ENCODE measurements at places on chromosomes 12 and 14. TPM values are rescaled to one million over a fixed set of nuclear protein-coding genes. Genes with fewer than 3 reads are reported as not detected.
A peak's percentile ranks its signal among the peaks of the same experiment; 100 is the strongest.

DNA sequence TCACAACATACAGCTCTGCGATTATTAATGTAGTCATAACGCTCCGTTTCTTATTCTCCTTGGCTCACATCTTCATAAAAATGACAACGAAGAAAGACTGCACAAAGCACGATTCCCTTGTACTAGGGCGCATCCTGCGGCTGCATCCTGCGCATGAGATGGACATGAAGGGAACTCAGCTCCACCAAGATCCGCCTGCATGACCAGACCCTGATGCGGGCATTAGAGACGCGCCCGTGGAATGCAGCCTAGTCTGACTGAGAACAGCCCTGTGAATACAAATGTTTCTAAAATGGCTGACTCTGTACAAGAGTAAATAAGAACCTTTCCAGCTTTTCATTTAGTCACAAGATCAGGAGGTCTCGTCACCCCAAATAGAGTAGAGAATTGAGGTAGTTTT lies 422.2 kb downstream of the NOVA1 start:
- no peaks in the 10 kb centered on the region for H3K27me3 ChIP-seq
- DNase-seq, result no peak
- H3K4me1 ChIP-seq, result no peaks in the 10 kb centered on the region
- no peak overlapping the region for H3K4me3 ChIP-seq

GRCh38 chr12:6257007-6257406 lies 53.5 kb upstream of the PLEKHG6 start:
- no peak for DNase-seq
- no peaks in the 10 kb centered on the region for H3K27me3 ChIP-seq
- H3K4me3 ChIP-seq, result no peak overlapping the region
- no peaks in the 10 kb centered on the region for H3K36me3 ChIP-seq
- no peak overlapping the region for H3K27ac ChIP-seq

DNA sequence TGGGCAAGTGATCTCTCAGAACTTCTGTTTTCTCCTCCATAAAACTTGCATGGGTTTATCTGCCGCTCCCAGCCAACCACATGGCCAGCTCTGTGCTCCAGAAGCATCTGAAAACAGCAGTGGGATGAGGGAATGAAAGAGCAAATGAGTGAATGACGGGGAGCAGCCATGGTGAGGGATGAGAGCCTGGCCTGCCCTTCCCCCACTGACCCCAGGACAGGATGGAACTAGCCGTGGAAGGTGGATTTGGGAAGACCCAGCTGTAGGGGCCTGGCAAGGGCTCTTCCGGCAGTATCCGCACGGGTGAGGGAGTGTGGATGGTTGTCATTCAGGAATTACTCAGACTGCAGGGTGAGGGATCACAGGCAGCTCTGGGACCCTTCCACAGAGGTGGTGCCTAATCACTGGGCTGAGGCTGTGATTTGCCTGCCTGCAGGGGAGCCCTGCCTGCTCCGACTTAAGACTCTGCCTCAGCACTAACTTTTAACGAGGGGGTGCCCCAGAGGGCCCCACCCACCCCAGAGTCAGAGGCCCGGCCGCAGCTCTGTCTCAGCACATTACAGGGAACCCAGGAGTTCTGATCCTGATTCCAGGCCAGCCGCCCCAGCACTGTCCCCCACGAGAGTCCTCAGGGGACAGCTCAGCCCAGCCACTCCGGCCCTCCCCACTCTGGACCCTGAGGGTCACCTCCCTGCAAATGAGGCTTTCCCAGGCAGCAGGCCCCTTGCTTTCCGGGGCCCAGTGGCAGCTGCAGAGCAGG lies 136.8 kb upstream of the C14orf180 start:
- H3K36me3 ChIP-seq, result no peaks in the 10 kb centered on the region
- H3K27ac ChIP-seq, result no peak overlapping the region
- no peaks in the 10 kb centered on the region for H3K27me3 ChIP-seq
- no peak for DNase-seq

- DNase-seq, result no peak
- H3K4me3 ChIP-seq, result no peak overlapping the region
- H3K4me1 ChIP-seq, result no peaks in the 10 kb centered on the region
- no peak overlapping the region for H3K27ac ChIP-seq
Measured at GRCh38 chr12:66269757-66270383, 32.4 kb upstream of the HELB start.

- no peak for DNase-seq
- no peaks in the 10 kb centered on the region for H3K4me1 ChIP-seq
Measured at GRCh38 chr12:114319422-114319821, 86.5 kb downstream of the TBX5 start.

DNA sequence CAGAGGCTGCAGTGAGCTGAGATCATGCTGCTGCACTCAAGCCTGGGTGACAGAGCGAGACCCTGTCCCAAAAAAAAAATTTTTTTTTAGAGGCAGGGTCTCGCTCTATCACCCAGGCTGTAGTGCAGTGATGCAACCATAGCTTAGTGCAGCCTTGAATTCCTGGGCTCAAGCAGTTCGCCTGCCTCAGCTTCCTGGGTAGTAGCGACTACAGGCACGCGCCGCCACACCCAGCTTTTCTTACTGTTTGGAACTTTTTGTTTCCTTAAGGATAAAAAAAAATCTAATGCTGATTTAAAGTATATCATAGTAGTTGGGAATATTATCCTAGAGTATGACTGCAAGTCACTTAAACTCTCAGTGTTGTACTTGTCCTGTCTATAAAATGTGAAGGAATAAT lies 7.2 kb downstream of the TMEM19 start:
- DNase-seq, result no peak
- no peak overlapping the region for H3K4me3 ChIP-seq
- no peaks in the 10 kb centered on the region for H3K27me3 ChIP-seq
- no peak overlapping the region for H3K27ac ChIP-seq
- H3K4me1 ChIP-seq, result peaks cover 14% of the 10 kb centered on the region

DNA sequence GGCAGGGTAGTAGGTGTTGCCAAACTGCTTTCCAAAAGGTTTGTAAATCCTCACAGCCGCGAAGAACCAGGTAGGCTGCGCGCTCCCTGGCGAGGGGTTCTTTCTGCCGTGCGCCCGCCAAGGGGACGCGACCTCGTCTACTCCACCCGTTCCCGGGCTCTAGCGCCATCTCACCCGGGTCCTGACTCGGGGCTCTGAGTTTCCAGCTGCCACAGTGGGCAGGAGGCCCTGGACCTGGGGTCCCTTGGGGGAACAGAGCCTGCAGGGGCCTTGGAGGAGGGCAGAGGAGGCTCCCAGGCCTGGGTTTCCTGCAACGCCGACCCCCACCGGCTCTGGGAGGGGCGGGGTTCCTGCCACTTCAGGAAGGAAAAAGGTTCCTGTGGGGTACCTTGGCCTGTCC lies 706 bp downstream of the ANHX start:
- H3K4me3 ChIP-seq, result no peak overlapping the region
- peaks cover 12% of the 10 kb centered on the region for H3K27me3 ChIP-seq
- DNase-seq, result no peak
- H3K27ac ChIP-seq, result no peak overlapping the region
- no peaks in the 10 kb centered on the region for H3K36me3 ChIP-seq

GRCh38 chr12:50913224-50913623 lies 39.1 kb upstream of the HIGD1C start:
- H3K27me3 ChIP-seq, result no peaks in the 10 kb centered on the region
- no peaks in the 10 kb centered on the region for H3K36me3 ChIP-seq
- H3K4me1 ChIP-seq, result no peaks in the 10 kb centered on the region
- no peak overlapping the region for H3K4me3 ChIP-seq

- H3K4me3 ChIP-seq, result no peak overlapping the region
- no peaks in the 10 kb centered on the region for H3K36me3 ChIP-seq
- no peaks in the 10 kb centered on the region for H3K27me3 ChIP-seq
- peaks cover 4% of the 10 kb centered on the region for H3K4me1 ChIP-seq
- no peak for DNase-seq
- no peak overlapping the region for H3K27ac ChIP-seq
Measured at GRCh38 chr12:62328296-62328921, 68.2 kb downstream of the USP15 start.

GRCh38 chr12:121181181-121181580 lies 28.7 kb upstream of the P2RX4 start:
- no peak overlapping the region for H3K27ac ChIP-seq
- no peak overlapping the region for H3K4me3 ChIP-seq
- H3K36me3 ChIP-seq, result peaks cover 39% of the 10 kb centered on the region
- no peaks in the 10 kb centered on the region for H3K27me3 ChIP-seq
- DNase-seq, result no peak
- no peaks in the 10 kb centered on the region for H3K4me1 ChIP-seq

- H3K27me3 ChIP-seq, result no peaks in the 10 kb centered on the region
- no peaks in the 10 kb centered on the region for H3K36me3 ChIP-seq
- peak overlapping the region; percentile 65 for H3K27ac ChIP-seq
- no peak for DNase-seq
- no peak overlapping the region for H3K4me3 ChIP-seq
Measured at GRCh38 chr12:15701206-15701605, 88.0 kb downstream of the EPS8 start.

Gene KRT7
- total RNA-seq, result not detected

Gene SYT10
- 2.0 TPM for total RNA-seq

DNA sequence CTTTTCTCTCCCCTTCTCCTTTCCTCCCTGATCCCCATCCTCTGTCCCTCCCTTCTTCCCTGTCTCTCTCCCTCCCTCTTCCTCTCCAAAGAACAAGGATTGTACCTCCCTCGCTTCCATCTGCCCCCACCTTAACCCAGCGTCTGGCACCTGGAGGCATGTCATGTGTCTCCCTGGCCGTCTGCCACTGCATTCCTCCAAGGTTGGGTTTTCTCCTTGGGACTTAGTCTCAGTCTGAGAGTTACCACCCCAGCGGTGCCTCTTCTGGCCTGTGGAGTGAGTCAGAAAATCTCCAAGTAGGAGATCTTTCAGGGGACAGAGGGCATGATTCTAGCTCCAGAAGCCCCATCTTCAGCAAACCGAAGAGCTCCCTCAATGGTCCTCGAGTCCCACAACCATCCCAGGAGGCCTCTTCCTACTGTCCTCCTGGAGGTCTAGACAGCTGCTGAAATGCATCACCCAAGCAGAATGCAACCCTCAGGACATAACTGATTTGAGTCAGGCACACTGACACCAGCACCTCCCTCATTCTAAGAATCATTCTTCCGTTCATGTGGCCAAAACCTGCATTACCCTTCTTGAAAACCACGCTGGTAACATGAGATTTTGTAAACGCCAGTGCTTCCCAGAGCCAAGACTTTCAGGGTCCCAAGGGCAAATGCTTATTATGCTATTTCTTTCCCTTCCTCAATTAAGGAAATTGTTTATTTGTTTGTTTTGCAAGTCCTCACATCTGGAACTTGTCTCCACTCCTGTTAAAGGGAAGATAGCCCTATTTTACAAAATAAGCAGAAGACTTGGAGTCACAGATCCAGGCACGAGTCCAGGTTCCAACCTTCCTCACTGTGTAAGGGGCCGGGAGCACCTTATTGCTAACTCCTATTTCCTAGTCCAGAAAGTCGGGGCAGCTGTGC lies 463.2 kb downstream of the BCL11B start:
- H3K36me3 ChIP-seq, result no peaks in the 10 kb centered on the region
- H3K4me3 ChIP-seq, result no peak overlapping the region
- H3K4me1 ChIP-seq, result no peaks in the 10 kb centered on the region
- H3K27me3 ChIP-seq, result no peaks in the 10 kb centered on the region

GRCh38 chr14:35822501-35822900 lies 3.6 kb upstream of the BRMS1L start:
- H3K27me3 ChIP-seq, result no peaks in the 10 kb centered on the region
- DNase-seq, result no peak
- H3K4me3 ChIP-seq, result no peak overlapping the region
- peaks cover 5% of the 10 kb centered on the region for H3K4me1 ChIP-seq

Gene MYRFL
- total RNA-seq, result not detected

GRCh38 chr12:113724794-113725556 lies 241.2 kb downstream of the RBM19 start:
- no peak for DNase-seq
- no peaks in the 10 kb centered on the region for H3K4me1 ChIP-seq
- H3K27ac ChIP-seq, result no peak overlapping the region
- H3K27me3 ChIP-seq, result no peaks in the 10 kb centered on the region
- H3K4me3 ChIP-seq, result no peak overlapping the region

DNA sequence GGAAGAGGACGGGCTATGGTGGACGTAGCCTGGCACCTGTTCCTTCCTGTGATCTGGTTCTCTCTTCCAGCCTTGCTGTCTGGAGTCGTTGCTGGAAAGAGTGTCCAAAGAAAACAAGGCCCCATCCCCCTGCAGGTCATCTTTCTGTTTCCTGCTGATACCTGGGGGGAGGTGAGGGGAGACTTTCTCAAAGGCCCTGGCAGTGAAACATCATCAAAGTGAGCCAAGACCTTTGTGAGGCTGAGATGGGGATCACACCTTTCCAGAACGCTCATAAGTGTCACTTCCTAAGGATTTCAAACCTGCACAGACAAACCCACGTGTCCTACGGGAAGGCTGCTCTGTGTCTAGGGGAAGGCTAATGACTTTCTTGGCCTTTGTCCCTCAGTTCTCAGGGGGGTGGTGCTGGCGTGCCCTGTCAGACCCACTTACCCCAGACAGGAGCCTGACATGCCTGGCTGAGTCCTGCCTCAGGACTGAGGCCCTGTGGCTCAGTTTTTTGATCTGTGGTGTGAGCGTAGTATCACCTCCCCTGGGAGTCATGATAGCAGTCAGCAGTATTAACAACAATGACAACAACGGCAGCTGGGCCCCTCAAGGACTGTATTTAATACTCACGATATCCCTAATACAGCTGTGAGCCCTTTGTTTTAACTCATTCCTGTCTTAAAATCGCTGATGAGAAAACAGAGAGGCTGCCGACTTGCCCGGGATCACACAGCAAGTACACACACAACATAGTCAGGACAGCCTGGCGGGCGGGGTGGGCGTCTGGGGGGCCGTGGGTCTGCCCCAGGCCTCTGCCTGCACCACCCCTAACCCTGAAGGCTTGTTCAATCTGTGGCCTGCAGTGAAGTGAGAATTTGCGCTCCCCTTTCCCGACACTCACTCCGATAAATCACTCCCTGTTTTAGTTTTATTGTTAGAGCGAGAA lies 235.2 kb downstream of the SLC41A2 start:
- no peak overlapping the region for H3K4me3 ChIP-seq
- H3K27me3 ChIP-seq, result no peaks in the 10 kb centered on the region

- H3K27me3 ChIP-seq, result no peaks in the 10 kb centered on the region
- H3K36me3 ChIP-seq, result peaks cover 10% of the 10 kb centered on the region
- DNase-seq, result no peak
- H3K4me3 ChIP-seq, result no peak overlapping the region
- H3K4me1 ChIP-seq, result no peaks in the 10 kb centered on the region
Measured at GRCh38 chr14:64115401-64115800, 178.8 kb downstream of the ESR2 start.

DNA sequence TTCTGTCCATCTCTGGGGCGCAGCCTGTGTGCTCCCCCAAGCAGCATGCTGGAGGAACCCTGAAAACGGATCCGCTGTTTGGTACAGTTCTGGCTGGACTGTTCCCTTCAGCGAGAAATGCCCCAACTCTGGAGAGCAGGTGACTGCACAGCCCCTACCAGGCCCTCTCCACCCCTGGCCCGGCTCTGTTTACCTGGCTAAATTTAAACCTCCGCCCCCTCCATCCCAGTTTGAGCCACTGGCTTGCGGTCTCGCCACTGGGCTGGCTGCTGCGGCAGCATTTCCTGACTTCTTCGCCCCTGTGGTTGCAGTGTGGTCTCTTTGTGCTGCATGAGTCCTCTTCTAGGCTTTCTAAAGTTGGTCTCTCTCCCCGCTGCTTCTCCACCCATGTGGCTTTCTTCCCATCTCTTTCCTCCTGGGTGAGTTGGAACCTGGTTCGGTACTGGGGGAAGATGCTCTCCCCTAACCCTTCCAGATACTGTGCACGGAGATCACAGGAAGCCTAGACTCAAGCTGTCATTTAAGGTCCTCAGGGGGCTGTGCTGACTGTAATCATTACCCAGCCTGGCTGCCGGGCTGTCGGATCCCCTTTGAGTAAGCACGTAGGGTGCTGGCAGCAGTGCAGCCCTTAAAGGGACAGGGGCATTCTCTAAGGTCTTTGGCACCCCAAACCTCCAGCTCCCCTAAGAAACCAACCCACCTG lies 60.6 kb downstream of the FBXL14 start:
- no peak overlapping the region for H3K4me3 ChIP-seq
- peaks cover 29% of the 10 kb centered on the region for H3K27me3 ChIP-seq
- no peak overlapping the region for H3K27ac ChIP-seq
- no peaks in the 10 kb centered on the region for H3K36me3 ChIP-seq
- no peak for DNase-seq

Measured in sigmoid colon (tissue), 7 donors.